Activated CD4-positive, alpha-beta T cell treated with anti-CD3 and anti-CD28 coated beads for 36 hours (primary cell): ENCODE measurements at places on chromosomes 4 and X. TPM values are rescaled to one million over a fixed set of nuclear protein-coding genes. Genes with fewer than 3 reads are reported as not detected.
A peak's percentile ranks its signal among the peaks of the same experiment; 100 is the strongest.

DNA sequence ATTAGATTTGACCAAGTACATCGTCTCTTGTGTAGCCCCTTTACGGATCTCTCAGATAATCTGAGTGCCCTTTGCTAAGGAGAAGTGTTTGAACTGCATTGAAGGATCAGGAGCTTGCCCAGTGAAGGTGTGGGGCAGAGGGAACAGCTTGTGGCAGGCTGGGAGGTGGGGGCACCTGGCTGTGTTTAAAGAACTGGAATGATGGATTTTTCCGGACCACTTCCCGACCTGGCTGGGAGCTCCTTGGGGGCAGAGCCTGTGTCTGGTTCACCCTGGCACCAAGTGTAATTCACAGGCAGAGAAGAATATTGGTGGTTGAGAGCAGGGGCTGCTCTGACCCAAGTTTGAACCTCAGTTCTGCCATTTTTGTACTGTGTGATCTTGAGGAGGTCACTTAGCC lies 18.5 kb downstream of the TBC1D14 start:
- DNase-seq: no peak

DNA sequence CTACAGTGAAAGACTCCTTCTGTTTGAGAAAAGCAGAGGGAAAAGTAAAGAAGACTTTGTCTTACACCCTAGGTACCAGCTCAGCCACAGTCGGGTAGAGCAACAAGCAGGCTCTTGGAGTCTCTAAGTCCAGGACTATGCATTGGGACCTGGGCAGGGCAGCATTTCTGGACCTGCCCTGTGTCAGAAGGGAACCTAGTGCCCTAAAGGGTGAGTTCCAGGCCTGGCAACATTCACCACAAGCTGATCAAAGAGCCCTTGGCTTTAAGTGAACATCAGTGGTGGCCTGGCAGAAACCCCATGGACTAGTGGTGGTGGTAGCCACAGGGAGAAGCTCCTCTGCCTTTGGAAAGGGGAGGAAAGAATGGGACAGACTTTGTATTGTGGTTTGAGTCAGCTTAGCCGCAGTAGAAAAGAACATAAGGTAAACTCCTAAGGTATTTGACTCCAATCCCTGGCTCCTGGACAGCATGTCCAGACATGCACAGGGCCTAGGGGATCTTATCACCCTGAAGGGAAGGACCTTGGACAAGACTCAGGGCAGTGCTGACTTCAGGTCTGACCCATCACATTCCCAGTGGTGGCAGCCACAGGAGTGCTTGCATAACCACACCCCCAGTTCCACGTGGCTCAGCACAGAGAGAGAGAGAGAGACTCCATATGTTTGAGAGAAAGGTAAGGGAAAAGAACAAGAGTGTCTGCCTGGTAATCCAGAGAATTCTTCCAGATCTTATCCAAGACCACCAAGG lies 32.6 kb downstream of the CCDC158 start:
- no peak for DNase-seq

DNA sequence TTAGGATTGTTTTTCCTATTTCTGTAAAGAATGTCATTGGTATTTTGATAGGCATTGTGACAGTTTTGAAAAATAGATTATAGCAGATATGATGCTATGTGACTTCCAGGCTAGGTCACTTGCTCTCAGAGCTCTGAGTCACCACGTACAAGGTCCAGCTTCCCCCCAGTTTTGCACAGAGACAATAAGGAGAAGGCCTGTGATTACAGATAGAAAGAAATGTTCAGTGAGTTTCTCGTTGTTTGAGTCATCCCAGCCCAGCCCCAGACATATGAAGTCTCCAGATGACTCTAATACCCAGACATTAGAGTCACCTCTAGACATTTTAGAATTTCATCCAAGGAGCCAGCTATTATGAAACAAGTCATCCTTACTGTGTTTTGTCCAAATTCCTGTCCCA lies 57.2 kb downstream of the MFAP3L start:
- DNase-seq: no peak

- DNase-seq: no peak
Observed at GRCh38 chr4:112147697-112148096, 2.4 kb downstream of the FAM241A start.

TEC gene
- total RNA-seq: 3.5 TPM

GABRG1 gene
- not detected for total RNA-seq

DNA sequence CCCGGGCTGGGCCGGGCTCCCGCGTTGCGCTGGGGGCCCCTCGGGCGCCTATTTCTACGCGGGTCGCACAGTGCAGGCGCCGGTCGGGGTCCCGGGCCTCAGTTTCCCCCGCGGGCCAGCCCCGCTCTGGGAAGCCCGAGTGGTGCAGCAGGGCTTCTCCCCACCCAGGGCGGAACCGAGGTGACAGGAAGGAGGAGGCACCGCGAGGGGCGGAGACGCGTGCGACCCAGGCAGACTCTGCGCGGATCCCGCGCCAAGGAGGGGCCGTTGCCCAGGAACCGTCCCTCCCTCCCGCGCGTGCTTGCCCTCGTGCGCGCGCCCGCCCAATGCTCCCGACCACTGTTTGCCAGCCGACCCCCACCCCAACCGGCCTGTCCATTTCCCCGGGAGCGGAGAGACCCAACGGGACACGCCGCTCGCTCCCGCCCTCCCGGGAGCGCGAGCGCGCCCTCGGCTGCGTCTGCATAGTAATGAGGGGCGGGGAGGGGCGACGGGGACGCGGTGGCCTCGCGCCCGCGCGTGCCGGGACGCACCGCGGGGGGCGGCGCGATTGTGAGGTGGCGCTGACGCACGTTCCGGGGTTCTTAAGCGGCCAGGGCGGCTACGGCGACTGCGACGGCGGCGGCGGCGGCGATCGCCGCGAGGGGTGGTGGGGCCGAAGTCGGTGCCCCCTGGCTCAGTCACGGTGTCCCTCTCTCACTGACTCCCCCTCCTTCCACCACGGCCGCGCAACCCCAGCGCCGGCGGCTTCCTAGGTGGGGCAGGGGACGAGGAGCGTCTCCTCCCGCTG lies at the start of gene CPEB2:
CPEB2 (plus strand) TSS at position 613 of the 790 bp plus-strand sequence. CDS start 193 bp downstream, outside the sequence.
- DNase-seq: peak; percentile 95

USP27X gene
- total RNA-seq: 2.2 TPM

- DNase-seq: no peak
Observed at GRCh38 chrX:101191217-101191750, 28.3 kb upstream of the DRP2 start.

OPHN1 gene
- 0.07 TPM for total RNA-seq

ZNF732 gene
- not detected for total RNA-seq

FGA gene
- not detected for total RNA-seq

DNA sequence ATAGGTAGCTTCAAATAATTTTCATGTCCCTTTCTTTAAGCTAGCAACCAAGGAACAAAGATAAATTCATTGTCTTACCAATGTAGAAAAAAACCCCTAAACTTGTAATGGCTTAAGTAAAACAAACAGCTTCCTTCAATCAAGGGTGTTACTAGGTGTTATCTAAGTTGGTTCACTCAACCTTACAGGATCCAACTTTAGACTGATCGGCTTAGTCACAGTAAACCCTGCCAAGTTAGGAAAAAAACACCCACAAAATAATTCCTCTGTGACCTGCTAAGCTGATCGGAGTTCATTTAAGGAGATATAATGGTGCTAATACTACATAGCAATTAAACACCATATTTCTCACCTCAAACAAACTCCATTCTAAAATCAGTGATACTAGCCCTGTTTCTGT lies 10.1 kb downstream of the AIFM1 start:
- DNase-seq: no peak

DNA sequence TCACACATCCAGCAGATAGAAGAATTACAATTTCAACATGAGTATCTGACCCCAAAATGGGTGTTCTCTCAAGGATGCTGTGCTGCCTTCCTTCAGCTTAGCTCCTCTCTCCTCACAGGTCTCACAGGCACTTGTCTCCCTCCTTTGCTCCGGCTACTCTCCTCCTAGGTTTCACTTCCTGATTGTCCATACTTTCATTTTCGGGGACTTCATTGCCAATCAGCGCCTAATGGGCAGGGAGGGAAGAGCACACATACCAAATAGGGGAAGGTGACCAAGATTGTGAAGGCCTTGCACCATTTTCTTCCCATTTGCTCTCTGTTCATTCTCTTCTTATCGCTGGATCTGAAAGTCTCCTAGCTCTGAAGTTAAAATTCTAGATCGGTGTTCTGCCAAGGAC lies 125.4 kb upstream of the EOLA2 start:
- DNase-seq: no peak

MAGED4B gene
- 0.95 TPM for total RNA-seq

VCX gene
- total RNA-seq: not detected

LAGE3 gene
- 43.0 TPM for total RNA-seq

COL4A5 gene
- not detected for total RNA-seq

DNA sequence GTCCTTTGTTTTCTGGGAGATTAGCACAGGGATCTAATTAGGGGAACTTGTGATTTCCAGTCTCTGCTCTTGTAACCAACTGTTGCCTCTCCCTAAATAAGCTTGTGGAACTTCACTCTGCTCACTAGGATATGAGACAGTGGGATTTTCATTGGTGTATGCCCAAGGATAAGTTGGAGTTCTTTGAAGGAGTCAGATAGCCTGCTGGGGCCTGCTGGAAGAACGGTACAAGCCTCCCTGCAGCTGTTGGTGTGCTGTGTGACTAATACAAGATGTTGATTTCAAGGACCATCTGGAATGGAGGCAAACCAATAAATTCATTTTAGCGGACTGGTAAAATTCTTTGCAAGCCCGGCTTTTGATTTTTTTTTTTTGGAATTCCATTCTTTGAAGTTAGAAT lies 167.0 kb downstream of the AASDH start:
- no peak for DNase-seq

ADH7 gene
- total RNA-seq: not detected

CNKSR2 gene
- 6.2 TPM for total RNA-seq

- no peak for DNase-seq
Observed at GRCh38 chrX:134020910-134021309, 35.5 kb upstream of the GPC3 start.

WDR17 gene
- 2.5 TPM for total RNA-seq

MECP2 gene
- 50.7 TPM for total RNA-seq

- DNase-seq: no peak
Observed at GRCh38 chr4:75992462-75992861, 1.7 kb upstream of the SDAD1 start.

XAGE1A gene
- not detected for total RNA-seq
